Glomerular endothelial cell (primary cell): ENCODE measurements at places on chromosomes 16 and 17. TPM values are rescaled to one million over a fixed set of nuclear protein-coding genes. Genes with fewer than 3 reads are reported as not detected.

The KDM6B gene
- 4.9 and 16.3 TPM in 2 replicates for total RNA-seq

The SCNN1B gene
- 0.19 and 0.29 TPM in 2 replicates for total RNA-seq

The CMTM1 gene
- 1.7 and 2.9 TPM in 2 replicates for total RNA-seq

The FLYWCH2 gene
- 81.6 and 96.0 TPM in 2 replicates for total RNA-seq

The PRDM7 gene
- not detected in 2 replicates for total RNA-seq

The KRT23 gene
- total RNA-seq = not detected in 2 replicates

The BICDL2 gene
- not detected in 2 replicates for total RNA-seq
